ENCODE measurements at places on chromosomes 5 and 9.

DNA sequence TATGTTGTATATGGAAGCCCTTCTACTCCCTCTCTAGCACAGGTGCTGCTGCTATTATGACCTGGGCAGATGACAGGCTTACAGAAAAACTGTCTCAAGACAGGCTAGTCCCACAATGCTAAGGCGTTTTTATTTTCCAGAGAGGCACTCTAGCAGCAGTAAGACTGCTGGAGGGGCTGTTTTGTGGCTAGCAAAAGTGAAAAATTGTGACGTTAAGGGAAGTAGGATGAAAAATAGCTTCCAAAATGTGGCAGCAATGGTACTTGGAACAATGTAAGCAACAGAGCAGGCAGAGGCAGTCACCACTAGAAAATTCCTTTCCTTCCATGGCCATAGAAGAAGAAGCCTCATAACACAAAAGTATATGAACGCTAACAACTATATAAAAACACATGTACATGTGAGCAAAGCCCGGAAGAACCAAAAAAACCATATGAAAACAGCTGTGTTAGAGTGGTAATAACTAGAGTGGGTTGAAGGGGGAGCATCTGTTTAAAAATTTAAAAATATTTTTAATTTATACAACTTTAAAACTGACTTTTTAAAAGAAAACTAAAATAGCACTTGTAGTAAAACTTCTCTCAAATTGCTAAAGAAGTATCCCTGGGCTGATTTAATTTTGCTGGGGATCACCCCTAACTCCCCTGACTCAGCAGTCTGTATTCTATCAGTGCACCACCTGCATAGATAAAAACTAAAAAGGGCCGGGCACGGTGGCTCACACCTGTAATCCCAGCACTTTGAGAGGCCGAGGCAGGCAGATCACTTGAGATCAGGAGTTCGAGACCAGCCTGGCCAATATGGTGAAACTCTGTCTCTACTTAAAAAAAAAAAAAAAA lies 30.6 kb downstream of the CLINT1 start:
- DNase-seq = no peak

GRCh38 chr5:32251871-32252458 lies 60.8 kb downstream of the MTMR12 start:
- DNase-seq = no peak

DNA sequence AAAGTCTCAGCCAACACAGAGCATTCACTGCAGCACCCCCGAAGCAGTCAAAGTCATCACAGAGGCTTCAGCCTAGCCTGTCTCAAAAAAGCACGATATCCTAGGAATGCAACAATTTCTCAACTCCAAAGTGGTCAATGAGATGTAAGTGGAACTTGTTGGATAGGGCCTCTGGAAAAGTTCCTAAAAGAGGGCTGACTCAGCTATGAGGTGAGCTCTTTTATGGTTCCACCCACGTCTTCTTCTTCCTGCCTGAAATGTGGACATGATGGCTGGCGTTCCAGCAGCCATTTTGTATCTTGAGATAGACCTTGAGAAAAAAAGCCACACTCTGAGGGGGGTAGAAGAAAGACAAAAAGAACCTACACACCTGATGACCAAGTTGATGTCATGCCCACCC lies 32.5 kb upstream of the TRIO start:
- no peak for DNase-seq

GRCh38 chr9:638152-638551 lies 203.3 kb upstream of the DMRT1 start:
- DNase-seq = no peak

DNA sequence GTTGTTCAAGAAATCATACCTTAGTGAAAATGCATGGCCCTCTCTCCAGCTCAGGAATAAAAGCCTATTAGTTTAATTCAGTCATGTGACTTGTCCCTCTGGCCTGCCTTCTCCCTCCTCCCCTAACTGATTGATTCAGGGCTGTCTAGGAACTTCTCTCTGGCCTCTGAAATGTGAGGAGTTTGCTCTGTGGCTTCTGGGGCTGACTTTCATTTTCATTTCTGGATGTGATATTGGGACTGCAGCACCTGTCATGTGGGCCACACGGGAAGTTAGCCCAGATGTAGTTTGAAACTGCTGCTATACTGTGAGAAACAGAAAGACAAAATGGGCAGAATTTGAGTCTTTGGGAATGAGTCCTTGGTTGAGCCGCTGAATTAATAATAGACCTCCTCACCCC lies 44.8 kb downstream of the PARP8 start:
- peak; percentile 39 for DNase-seq

DNA sequence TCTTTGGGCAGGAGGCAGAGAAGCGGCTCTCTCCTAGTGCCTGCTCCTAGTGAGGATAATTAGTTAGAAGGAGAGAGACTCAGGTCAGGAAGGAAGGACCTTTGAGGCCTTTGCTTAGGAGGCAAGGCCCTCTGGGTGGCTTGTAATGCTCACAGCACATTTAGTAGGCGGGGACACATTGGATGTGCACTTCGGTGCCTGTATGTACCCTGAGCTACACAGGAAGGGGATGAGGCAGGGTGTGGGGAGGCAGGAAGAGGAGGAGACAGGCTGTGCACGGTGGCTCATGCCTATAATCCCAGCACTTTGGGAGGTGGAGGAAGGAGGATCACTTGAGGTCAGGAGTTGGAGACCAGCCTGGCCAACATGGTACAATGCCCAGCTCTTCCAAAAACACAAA lies 7.2 kb upstream of the LCN2 start:
- no peak for DNase-seq

DNA sequence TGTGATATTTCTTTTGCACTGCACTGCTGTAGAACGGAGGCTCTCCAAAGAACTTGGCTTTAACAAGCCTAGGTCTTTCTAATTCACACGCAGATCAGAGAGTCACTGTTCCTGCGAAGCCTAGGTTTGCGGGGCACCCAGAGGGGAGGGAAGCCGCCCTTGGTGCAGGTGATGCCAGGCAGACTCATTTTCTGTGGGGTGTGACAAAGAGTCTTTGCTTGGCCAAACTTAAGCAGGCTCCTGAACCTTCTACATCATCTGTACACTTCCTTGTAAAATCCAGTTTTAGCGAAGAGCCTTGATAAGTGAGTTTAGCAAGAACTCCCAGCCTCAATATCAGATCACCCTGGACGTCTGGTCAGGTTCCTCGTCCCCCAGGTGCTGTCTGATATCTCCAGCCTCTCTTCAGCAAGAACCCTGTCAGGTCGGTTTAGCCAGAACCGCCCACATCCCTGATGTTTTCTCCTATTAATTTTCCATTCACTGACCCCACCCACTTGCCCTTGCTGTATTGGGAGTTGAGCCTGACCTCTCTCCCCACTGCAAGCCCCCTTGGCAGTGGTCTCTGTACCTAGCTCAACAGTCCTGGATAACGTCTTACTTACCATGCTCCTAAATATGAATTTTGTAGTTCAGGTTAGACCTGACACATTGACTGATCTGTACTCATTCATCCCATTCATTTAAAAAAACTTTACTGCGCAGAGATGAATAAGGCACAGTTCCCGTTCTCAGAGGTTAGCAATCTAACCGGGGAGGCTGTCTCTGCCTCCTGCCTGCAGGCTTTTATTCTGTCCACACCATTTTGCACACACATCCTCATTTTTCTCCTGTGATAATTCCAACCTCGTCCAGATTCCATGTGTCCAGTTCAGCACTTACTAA lies 880 bp upstream of the UBAC1 start:
- DNase-seq = peak; percentile 37

- no peak for DNase-seq
Measured at GRCh38 chr5:17880869-17881268, 246.6 kb downstream of the TAF11L14 start.

GRCh38 chr9:97695995-97696802 lies 941 bp downstream of the XPA start:
- DNase-seq = peak; percentile 23
